ENCODE measurements at places on chromosomes 16 and 17. TPM values are rescaled to one million over a fixed set of nuclear protein-coding genes. Genes with fewer than 3 reads are reported as not detected.

- no peak for DNase-seq
Measured at GRCh38 chr16:2037647-2038381, 9.8 kb downstream of the NTHL1 start.

DNA sequence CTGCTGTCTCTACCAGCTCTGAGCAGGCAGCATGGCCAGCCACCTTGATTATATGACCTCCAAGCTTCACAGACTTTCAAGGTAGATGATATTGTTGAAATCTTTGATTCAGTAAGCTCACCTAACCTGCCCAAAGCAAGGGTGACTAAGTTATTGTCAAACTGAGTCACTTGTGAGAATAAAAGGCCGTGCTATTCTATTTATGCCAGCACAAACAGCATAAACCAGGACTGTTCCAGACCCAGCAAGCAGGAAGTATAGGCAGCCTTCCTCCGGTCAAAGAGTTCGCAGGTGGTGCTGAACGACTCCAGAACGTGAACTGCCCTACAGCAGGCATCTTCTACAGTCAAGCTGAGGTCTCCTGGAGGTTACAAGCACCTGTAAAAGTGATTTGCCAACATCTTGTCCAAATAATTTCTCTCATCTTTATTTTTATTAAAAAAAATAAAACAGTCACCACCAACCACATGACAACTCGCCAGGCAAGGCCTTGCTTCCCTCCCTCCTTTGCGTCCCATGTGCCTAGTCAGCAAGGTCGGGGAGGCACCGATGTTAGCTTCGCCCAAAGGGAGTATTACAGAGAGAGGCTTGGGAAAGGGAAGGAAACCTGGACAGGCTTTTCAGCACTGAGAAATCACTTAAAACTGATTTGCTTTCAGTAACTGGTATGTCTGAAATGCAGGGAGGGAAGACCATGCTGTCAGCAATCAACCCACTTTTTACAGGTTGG is 10.8 kb downstream of the ARL2BP start:
- DNase-seq = no peak

FGF11 gene
- not detected for total RNA-seq

- no peak for DNase-seq
Measured at GRCh38 chr16:31427441-31428278, 500 bp downstream of the COX6A2 start.

GRCh38 chr17:78641243-78641642 is 64.0 kb upstream of the DNAH17 start:
- no peak for DNase-seq

- no peak for DNase-seq
Measured at GRCh38 chr16:14002416-14002990, 68.6 kb upstream of the MRTFB start.

DNA sequence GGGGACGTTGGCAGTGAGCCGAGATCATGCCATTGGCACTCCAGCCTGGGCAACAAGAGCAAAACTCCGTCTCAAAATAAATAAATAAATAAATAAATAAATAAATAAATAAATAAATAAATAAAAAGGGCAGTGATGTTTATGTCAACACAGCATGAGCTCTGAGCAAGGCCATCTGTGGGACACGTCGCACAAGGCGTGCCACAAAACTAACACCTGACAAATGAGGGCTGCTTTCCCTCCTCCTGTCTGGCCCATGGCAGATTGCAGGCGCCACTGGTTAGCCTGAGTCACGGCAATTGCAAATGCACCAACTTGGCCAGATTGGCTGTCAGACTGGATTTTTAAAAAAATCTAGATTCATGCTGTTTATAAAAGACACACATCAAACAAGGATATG is 25.9 kb upstream of the SPNS3 start:
- peak; percentile 67 for DNase-seq

DLX3 gene
- total RNA-seq = not detected

- DNase-seq = no peak
Measured at GRCh38 chr17:63698381-63698885, 1.5 kb downstream of the LIMD2 start.

DNA sequence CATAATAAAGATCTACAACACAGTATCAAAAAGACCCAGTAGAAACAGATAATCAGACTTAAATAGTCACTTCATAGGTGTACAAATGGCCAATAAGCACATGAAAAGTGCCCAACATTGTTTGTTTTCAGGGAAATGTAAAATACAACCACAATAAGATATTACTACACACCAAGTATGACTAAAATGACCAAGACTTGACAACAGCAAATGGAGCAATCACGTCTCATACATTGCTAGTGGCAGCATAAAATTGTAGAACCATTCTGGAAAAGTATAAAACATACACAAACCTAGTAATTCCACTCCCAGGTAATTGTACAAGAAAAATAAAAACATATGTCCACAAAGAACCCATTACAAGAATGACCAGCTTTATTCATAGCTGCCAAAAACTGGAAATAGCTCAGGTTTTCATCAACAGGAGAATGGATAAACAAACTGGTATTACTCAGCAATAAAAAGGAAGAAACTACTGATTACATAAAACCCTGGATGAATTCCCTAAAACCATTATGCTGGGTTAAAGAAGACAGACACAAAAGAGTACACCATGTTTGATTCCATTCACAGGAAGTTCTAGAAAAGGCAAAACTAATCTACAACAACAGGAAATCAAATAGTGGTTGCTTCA is 85.6 kb downstream of the TTC19 start:
- peak; percentile 81 for DNase-seq

- DNase-seq = no peak
Measured at GRCh38 chr16:27436065-27436464, 34.1 kb downstream of the IL21R start.

GRCh38 chr17:44908761-44909326 is 6.5 kb downstream of the GFAP start:
- DNase-seq = no peak

- no peak for DNase-seq
Measured at GRCh38 chr17:18988546-18989173, 15.9 kb downstream of the FAM83G start.

DNA sequence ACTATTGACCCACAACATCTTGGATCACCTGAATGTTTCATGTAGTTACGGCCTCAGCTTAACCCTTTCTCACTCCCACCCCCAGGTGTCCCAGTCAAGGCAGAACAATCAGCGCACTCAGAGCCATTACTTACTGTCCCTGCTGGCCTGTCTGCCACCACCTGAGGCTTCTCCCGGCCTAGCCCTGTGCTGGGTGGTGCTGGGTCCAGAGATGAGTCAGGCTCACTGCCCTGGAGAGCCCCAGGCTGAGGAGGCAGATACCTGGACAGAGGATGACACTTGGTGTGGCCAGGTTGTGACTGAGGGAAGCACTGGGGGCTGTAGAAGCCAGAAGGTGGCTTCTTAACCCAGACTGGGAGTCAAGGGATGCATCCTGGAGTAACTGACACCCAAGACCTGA is 4.0 kb upstream of the SLC5A2 start:
- no peak for DNase-seq

GRCh38 chr17:6752068-6752909 is 3.6 kb upstream of the XAF1 start:
- peak; percentile 95 for DNase-seq

DNA sequence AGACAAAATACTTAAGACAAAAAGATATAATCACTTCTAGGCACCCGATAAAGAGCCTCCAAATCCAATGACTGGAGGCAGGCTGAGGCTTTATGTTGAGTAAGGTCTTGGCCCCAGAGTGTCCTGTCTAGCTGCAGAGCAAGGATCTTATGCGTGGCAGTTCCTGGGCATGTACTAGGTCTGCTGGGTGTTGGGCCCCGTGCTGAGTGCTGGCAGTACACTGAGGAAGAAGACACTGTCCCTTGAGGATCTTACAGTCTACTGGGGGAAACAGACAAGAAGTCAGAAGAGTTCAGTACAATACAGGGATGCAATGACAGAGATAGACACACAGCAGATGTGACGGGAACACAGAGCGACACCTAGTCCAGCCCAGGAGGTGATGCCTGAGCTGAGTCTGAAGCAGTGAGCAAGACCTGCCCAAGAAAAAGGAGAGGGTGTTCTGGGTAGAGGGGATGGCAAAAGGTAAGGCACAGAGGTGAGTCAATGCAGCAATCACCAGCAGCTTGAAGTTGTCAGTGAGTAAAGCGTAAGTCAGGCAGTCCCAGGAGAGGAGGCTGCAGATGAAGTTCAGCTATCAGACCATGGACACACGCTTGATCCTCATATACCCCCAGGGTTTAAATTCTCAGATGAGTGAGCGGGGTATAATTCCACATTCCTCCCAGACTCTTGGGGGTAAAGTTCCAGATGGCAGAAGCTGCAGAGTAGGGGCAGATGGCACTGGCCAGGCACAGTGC is 18.1 kb downstream of the MAP3K14 start:
- no peak for DNase-seq

GRCh38 chr16:55389426-55390073 is 65.5 kb downstream of the IRX6 start:
- no peak for DNase-seq

PYY gene
- total RNA-seq = 0.17 TPM

DNA sequence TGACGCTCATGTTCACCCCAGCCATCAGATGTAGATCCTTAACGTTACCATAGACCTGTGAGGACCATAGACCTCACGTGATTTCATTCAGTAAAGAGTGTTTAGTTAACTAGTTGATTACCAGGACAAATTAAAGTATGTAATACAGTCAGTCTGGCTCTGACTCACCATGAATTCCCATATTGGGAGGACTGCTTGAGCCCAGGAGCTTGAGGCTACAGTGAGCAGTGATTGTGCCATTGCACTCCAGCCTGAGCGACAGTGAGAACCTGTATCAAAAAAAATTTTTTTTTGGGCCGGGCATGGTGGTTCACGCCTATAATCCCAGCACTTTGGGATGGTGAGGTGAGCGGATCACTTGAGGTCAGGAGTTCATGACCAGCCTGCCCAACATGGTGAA is 13.5 kb upstream of the FA2H start:
- no peak for DNase-seq

GRCh38 chr17:27494192-27495091 is 38.2 kb downstream of the KSR1 start:
- no peak for DNase-seq

- DNase-seq = no peak
Measured at GRCh38 chr16:79821911-79822310, 221.4 kb upstream of the MAF start.

- DNase-seq = peak; percentile 67
Measured at GRCh38 chr16:83002351-83003334, 375.9 kb downstream of the CDH13 start.

Measured in H4 (cell line).